GM13977 (cell line): ENCODE measurements at places on chromosomes 5 and 9.

DNA sequence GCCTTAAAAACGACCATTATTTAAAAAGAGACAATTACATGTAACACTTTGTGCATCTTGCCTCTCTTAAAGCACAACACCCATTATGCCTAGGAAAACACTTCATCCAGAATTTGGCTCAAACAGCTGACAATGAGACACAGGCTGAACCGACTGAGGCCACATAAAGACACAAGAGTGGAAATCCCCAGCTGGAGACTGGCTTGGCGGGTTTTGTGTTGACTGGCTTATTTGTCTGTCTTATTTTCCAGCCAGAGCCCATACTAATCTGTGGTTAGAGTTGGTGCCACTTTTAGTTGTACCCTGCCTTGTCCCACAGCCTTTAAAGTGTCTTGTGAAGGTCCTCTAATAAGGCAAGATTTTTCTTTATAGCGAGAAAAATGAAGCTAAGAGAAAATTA, 21.2 kb downstream of the TRIM14 start:
- peak; percentile 66 for DNase-seq

DNA sequence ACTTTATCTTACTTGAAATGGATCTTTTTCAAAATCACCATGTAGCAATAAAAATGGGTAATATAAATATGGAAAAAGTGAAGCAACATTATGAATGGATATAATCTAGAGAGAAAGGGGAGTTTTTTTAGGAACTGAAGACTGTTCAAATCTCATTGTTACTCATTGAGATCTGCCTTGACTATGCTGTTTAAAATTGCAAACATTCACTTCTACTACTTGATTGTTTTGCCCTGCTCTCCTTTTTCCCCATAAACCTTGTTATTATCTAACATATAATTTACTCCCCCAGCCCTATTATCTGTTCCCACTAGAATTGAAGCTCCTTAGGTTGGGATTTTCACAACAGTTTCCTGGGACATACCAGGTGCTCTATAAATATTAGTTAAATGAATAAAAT, 22.0 kb downstream of the PAM start:
- DNase-seq, result no peak

- no peak for DNase-seq
Measured at GRCh38 chr5:148091991-148092964, 28.5 kb downstream of the SPINK5 start.

DNA sequence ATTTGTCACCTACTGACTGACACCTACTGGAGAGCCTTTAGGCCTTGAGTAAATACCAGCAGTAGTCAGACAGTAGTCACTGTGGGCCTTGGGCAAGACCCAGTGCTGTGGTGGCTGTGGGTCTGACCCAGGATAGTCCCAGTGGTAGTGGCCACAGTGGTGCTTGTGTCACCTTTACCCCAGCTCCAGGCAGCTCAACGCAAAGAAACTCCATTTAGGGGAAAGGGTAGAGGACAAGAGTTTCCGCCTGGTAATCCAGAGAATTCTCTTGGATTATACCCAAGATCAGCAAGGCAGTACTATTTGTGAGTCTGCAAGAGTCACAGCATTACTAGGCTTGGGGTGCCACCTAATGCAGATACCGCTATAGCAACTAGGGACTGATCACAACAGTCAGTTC, 28.9 kb downstream of the CERT1 start:
- DNase-seq, result no peak

GRCh38 chr9:117403848-117404247, 11.0 kb downstream of the ASTN2 start:
- no peak for DNase-seq
